Bladder microvascular endothelial cell (primary cell): ENCODE measurements at places on chromosomes 16 and 17. TPM values are rescaled to one million over a fixed set of nuclear protein-coding genes. Genes with fewer than 3 reads are reported as not detected.

GJC1 gene
- total RNA-seq: 8.1 and 12.6 TPM in 2 replicates

PRKCB gene
- not detected in 2 replicates for total RNA-seq

SAMD14 gene
- 2.9 and 14.1 TPM in 2 replicates for total RNA-seq

TBC1D28 gene
- total RNA-seq: 0.19 TPM in 1 of 2 replicates, not detected in the other

SNF8 gene
- total RNA-seq: 103 and 105 TPM in 2 replicates

CPHXL gene
- total RNA-seq: not detected in 2 replicates

CFAP97D1 gene
- under 0.01 TPM in 1 of 2 replicates, not detected in the other for total RNA-seq

CCL3 gene
- total RNA-seq: not detected in 2 replicates

GRAPL gene
- total RNA-seq: 13.3 and 67.8 TPM in 2 replicates

RAD51D gene
- total RNA-seq: 7.4 and 9.3 TPM in 2 replicates

SHISA9 gene
- 0.57 TPM in 1 of 2 replicates, not detected in the other for total RNA-seq

CLEC10A gene
- total RNA-seq: 0.19 TPM in 1 of 2 replicates, not detected in the other

OTOP3 gene
- not detected in 2 replicates for total RNA-seq

PDE6G gene
- 0.81 and 3.5 TPM in 2 replicates for total RNA-seq
